Stimulated activated CD8-positive, alpha-beta memory T cell treated with anti-CD3 and anti-CD28 coated beads, Interleukin-15, amount 100 ng/mL, for 24 hours (primary cell): ENCODE measurements at places on chromosomes 4 and X.

DNA sequence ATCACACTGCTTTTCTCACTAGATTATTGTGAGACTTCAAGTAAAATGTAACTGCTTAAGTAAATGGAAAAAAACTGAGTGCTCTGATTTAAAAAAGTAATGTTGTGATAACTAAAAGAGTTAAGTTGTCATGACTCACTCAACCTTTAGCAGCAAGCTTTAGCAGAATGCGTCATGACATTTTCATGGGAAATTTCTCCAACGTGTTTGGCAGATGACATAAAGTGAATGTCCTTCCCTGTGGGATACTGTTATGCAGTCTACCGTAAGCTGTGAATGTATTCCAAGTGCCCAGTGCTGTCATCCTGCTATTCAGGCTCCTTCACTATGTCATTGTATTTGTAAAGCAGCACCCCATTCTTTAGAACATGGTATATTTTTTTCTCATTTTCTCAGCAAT is 136.2 kb downstream of the CPXCR1 start:
- DNase-seq: no peak

DNA sequence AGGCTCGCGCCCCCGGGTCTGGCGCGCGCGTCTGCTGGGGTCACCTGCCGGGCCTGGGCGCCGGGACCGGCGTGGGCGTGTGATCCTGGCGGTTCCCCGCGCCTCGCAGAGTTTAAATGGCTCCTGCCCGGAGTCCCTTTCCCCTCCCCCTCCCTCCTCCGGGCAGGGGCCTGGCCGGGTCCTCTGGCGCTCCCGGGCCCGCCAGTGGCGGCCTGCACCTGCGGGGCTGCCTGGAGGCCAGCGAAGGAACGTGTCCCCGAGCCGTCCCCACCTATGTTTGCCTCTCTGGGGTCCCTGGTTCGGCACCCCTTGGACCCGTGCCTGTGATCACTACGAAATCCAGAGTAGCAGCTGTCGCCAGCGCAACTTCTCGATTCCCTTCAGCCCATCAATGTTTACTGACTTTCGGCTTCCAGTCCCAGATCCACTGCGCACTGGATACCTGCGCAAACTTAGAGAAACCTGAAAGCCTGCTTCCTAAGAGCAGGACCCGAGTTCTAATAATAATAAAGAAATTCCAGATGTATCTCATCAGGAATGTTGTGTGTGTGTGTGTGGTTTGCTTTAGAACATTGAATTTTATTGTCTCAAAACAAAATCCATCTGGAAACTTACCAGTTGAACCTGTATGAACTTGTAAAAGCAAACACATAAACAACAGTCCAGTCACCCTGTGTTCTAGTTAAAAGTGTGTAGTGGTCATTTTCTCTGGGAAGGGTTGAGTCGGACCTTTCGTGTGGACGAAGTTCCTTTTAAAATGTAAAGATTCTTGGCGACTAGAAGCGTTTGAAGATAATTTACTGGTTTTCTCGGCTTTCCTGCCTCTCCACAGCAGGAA is 788 bp downstream of the SHROOM2 start:
- no peak for DNase-seq

GRCh38 chr4:109754093-109754857 is 24.4 kb upstream of the PLA2G12A start:
- DNase-seq: no peak

- no peak for DNase-seq
Measured at GRCh38 chr4:53653484-53654053, 62.3 kb upstream of the LNX1 start.

GRCh38 chr4:153018031-153018430 is 81.9 kb downstream of the FHDC1 start:
- no peak for DNase-seq

- no peak for DNase-seq
Measured at GRCh38 chrX:49992853-49993252, 70.5 kb downstream of the CLCN5 start.

DNA sequence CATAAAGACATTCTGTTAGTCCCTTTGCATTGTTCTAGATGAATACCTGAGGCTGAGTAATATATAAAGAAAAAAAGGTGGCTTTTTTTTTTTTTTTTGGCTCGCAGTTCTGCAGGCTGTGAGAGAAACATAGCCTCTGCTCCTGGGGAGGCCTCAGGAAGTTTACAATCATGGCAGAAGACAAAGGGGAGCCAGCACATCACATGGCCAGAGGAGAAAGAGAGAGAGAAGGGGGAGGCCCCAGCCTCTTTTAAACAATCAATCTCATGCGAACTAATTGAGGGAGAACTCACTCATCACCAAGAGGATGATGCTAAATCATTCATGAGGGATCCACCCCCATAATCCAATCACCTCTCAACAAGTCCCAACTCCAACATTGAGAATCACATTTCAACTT is 364.0 kb upstream of the EPHA5 start:
- DNase-seq: no peak

GRCh38 chrX:127129510-127129909 is 310.0 kb downstream of the PRR32 start:
- no peak for DNase-seq

DNA sequence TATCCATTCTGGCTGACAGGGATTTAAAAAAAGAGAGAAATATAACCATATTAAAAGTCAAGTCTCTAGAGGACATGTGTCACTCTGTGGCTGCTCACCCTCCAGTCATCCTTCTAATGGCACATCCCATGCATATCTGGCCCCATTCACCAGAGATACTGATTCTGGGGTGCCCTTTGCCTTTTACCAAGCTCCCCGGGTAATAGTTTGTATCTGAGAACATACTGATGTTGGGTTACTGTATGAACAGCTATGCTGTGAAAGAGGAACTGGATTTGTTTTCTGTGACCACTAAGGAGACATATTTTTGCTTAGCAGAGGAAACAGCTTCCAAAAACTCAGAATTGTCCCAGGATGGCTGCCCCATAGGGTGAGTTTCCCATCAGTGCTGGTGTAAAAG is 56.0 kb downstream of the SAT1 start:
- no peak for DNase-seq

GRCh38 chrX:72569786-72570185 is 2.9 kb downstream of the HDAC8 start:
- no peak for DNase-seq

- DNase-seq: no peak
Measured at GRCh38 chr4:183118141-183118540, 19.1 kb downstream of the WWC2 start.

DNA sequence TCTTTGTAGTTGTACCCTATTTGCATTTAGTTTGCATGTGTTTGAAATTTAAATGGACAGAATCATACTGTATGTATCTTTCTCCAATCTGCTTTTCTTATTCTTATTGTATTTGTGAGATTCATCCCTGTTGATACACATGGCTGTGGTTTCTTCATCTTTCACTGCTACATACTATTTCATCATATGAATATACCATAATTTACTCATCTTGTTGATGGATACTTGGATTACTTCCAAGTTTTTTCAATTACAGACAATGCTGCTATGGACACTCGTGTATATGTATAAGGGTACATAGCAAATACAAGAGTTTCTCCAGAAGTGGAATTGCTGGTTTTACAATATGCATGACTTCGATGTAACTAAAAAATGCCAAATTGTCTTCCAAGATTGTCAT is 11.8 kb upstream of the KLHL8 start:
- DNase-seq: no peak

GRCh38 chr4:154120006-154120676 is 331.3 kb upstream of the SFRP2 start:
- no peak for DNase-seq

GRCh38 chrX:68686097-68686977 is 38.9 kb downstream of the STARD8 start:
- no peak for DNase-seq

GRCh38 chr4:5782829-5783476 is 72.0 kb downstream of the EVC start:
- DNase-seq: no peak

GRCh38 chrX:62839596-62839995 is 511.5 kb downstream of the SPIN4 start:
- no peak for DNase-seq

DNA sequence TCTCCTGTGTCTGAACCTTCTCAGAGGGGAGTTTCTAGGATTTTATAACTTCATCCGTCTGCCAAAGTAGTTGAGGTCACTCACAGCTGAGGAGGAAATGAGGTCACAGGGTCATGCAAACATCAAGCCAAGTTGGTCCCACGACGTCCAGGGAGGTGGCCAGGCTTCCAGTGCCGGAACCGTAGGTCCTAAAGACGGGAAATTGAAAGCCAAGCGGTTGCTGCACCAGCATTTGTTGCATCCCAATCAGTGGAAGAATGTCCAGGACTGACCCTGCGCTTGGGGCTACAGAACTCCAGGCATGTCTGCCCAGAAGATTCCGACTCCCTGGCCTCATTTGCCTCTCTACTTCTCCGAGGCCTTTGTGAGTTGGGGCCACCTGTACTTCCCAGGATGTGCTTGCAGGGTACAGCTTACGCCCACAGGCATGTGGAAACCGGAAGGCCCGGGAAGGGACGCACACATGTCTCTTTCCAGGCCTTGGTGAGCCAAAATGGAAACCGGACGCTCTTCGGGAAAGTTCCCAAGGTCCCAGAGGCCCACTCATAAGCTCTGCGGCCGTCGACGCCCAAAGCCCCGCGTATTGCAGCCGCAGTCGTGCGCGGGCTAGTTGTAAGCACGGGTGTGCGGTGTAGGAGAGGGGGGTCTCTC is 9.3 kb downstream of the PRDM8 start:
- no peak for DNase-seq

DNA sequence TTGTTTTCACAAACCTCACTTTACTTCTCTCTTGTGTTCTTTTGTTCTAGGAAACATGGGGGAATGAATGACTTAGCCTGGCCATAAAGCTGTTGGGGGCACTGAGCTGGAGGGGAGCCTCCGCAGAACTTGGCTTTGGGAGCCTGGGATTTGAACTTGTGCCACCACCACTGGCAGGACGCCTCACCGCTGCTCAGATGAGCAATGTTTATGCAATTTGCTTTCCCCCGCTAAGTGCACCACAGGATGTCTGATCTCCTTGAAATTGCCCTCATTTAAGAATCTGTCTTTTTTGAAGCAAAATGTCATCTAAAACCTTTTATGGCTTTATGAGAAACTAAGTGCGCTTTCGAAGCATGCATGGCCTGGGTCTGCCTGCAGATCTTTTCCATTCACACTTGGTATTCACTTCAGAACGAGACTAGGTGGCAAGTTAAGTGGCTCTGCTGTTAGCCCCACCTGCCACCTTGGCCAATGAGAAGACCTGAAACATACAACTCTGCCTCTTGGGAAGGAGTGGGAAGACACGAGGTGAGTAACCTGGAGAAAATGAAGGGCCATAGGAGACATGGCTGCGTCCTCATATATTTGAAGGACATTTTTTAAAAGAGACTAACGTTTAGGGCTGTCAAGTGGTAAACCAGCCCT is 119.3 kb downstream of the LDB2 start:
- no peak for DNase-seq
